ENCODE measurements at places on chromosomes 3 and 15.

GRCh38 chr3:176247191-176247590 lies 950.1 kb downstream of the TBL1XR1 start:
- DNase-seq = no peak

DNA sequence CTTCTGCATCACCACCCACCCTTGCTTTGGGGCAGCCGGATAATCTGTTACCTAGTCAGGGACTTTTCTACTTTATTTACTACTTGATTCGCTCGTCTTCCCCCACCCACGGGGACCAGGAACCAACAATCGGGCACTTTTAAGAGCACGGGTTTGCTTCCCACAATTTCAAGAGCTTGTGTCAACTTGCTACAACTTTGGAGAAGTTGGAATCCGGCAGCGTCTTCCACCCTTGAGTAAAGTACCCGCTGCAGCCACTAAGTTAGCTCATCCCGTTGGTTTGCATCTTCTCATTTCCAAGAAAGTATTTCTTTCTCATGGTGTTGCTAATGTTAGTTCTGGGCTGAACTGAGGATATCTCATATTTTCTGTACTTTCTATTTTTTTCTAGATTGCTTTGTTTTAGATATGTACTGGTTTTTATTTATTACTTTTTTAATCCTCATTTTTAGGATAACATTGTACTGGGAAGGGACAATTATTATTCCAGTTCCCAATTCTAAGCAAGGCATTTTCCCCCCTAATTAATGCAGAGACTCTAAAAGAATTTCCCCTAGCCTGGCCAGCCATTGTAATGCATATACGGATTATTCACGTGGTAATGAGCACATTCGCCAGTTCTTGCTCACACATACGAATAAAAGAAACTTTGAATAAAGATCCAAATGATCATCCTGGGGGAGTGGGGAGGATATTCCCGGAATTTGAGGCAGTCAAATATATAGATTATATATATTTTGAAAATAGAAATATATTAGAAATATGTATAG lies 4.0 kb downstream of the SOX2 start:
- no peak for DNase-seq

DNA sequence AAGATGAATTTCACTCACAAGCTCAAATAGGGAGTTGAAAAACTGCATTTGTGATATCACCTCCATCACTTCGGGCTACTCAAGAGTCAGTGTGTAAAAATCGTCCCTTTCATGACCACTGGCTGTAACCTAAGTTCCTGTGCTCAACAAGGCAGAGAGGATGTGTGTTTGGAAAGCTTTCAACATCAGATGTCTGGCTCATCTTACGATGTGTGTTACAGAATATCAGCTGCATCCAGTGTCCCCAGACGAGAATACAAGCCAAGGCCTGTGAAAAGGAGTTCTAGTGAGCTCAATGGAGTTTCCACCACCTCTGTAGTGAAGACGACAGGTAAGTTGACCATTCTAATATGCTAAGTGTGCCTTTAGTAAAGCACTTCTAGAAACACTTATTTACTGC lies 65.5 kb upstream of the ADAMTSL3 start:
- no peak for DNase-seq

DNA sequence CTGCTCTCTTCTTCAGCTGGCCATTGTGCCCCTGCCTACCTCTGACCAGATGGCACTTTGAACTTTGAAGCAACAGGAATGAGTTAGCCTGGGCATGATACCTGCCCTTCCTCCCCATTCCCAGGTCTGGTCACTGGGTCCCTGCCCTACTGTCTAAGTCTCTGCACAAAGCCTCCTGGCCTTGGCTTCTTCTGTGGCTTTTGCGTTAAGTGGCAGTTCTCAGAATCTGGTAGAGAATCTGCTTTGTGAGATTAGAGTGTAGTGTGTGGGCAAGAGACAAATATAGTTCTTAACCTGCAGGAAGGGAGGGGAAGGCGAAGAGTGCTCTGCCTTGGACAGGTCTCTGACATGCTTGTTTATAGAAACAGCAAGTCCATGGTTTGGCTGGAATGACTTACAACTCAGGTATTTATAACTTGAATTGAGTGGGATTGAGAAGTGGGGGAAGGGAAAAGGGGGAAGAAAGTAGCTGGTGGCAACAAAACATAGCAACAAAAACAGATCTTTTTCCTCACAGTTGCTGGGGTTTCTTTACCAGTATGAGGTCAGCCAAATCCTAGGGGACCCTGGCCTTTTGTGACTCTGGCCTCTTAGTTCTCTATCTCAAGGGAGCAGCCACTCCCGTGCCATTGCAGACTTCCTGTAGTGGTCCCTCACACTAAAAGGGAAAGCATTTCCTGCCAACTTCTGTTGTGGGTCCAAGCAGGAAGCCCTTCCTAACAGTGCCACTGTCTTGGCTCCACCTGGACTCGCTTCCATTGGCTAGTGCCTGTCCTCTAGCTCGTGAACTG lies 16.7 kb downstream of the MAPKBP1 start:
- DNase-seq = no peak

DNA sequence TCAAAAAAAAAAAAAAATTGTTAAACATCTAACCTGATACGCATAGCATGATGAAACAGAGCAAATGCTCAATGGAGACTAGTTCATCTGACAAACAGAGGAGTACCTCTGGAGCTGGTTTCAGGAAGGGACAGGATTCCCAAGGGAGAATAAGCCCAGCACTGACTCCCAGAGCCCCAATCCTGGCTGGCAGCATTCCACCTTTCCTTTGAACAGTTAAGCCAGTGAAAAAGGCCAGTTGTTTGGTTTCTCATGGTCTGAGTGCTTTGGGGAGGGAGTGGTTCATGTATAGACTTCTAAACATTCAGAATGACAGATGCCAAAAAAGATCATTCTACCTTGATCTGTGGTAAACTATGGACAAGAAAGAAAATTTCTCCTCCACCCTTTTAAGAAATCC lies 277.9 kb upstream of the RARB start:
- DNase-seq = no peak

GRCh38 chr15:76344893-76345582 lies 8.5 kb downstream of the ISL2 start:
- DNase-seq = no peak

GRCh38 chr3:20340324-20340928 lies 154.4 kb upstream of the SGO1 start:
- DNase-seq = no peak

DNA sequence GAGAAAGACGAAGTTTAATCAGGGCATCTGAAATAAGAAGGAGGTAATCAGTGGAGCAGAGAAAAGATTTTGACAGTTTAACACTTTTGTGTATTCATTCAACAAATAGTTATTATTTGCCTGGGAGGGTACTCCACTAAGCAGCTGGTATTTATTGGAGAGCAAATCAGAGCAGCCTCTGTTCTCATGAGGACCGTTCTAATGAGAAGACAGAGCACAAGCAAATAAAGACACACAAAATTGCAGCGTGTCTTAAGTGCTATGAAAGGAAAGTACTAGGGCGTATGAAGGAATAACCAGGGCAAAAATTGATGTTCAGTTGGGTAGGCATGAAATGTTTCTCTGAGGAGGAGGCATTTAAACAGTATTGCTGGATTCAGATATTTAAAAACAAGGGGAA lies 302.9 kb upstream of the RARB start:
- DNase-seq = no peak

DNA sequence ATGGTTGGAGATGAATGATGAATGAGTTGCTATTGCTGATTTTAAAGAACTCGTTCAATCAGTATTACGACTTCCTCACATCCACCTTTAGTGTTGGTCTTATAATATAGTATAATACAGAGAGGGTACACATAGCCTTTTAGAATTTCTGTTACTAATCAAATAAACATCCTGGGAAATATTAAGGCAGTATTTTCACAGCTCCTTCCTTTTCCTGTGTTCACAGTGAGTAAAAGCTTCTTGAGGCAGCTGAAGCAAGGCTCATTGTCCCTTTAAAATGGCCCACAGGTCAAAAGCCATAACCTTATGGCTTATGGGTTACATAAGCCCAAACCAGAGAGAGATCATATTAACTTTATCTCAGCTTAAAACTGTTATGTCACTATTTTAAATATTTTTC lies 1.3 kb upstream of the BTLA start:
- DNase-seq = no peak

DNA sequence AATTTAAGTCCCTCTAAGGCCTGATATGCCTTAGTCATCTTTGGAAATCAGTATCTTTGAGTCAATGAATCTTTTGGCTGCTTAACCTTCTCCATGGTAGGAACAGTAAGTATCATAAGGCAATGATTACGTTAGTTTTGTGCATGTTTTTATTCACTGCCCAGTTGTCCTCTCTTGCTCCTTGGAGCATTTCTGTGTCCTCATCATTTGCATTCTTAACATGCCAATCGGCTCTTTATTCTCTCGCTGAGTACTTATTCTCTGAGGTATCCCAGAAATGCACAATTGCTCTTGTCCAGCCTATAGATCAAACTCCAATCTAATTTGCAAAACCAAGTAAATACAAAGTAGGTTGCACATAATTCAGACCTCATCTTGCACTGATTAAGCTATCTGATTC lies 405.0 kb upstream of the IL12A start:
- no peak for DNase-seq

DNA sequence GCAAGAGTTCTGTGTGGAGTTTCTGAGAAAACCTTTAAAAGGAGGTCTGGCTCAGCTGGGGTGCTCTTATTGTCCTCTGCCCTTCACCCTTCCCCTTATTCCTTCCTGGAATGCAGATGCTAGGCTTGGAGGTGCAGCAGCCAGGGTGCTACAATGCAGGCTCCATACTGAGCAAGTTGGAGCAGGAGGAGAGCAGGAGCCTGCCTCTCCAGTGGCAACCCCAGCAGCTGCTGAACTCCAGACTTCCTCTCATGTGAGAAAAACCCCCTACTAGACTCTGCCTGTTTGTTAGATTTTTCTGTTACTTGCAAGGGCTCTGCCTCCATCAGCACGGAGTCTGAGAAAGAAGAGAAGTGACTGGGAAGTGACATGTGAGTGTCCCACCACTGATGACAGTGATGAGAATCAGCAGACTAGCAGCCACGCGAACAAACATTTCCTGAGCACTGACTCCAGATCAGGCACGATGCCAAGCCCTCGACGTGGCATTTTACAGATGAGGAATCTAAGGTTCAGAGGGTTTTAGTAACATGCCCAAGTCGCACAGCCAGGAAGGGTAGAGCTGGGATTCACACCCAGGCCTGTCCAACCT lies 16.1 kb upstream of the RARRES1 start:
- DNase-seq = no peak

- DNase-seq = no peak
These were observed 49.4 kb downstream of the ITGB5 start for GRCh38 chr3:124837730-124838186.

DNA sequence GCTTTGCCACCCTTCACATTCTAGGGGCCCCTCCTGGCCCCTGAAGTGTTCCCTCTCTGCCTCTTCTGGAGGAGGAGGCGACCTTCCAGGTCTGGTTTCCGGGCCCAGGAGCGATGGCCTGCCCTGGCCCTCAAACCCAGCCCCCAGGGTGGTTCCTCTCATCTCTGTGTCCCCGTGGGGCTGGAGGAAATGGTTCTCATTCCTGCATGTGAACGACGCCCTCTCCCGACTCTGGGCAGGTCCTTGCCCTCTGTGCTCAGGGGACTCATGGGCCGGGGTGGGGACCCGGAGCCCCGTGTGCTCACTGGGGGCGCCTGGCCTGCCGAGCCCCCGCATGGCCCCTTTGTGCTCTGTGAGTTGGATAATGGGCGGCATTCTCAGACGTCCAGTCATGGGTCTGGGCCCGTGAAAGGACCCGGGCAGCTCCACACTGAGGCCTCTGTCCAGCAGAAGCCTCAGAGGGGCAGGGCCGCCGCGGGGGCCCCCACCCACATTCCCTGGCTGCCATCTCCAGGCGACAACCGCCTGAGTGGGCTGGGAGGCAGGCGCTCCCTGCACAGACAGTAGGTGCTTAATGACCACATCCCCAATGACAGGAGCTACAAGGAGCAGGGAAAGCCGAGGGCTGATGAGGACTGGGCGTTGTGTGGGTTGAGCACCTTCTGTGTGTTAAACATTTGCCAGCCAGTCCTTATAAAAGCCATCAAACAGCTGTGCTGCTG lies 5.5 kb upstream of the PLXND1 start:
- DNase-seq = no peak

DNA sequence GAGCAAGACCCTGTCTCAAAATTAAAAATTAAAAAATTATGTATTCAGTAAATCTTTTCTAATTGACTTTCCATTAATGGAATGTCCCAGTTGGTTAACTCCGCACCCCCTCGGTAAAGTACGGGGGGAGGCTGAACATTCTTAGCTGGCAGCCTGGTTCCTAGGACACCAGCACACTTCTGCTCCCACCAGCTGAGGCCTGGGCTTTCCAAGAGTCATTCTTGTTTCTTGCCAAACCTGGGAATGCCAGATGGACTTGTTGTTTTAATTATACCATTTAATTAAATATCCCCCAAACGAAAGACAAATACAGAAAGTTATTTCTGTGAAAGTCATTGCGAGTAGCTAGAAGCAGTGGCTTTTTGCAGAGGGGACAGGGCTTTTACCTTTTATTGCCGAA lies 179.4 kb downstream of the VGLL4 start:
- no peak for DNase-seq

DNA sequence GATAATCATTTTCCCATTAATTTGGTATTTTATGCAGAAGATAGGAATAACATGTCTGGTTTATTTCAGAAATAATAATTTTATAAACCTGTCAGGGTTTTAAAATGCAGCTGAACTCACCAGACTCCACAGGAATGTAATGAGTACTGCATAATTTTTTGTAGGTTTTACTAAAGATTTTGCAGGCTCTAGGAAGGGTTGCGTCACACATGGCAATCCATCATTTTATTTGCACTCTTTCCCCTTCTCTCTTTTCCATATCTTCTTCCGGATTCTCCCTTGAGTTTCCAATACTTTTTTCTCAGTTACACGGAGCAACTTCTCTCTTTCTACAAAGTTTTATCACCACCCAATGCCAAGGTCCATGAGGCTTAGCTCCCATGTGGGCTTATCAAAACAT lies 234.7 kb downstream of the NFKBIZ start:
- no peak for DNase-seq

GRCh38 chr3:121619691-121620090 lies 26.5 kb downstream of the FBXO40 start:
- DNase-seq = no peak

- DNase-seq = no peak
These were observed 161.9 kb upstream of the TNIK start for GRCh38 chr3:171622126-171622525.

DNA sequence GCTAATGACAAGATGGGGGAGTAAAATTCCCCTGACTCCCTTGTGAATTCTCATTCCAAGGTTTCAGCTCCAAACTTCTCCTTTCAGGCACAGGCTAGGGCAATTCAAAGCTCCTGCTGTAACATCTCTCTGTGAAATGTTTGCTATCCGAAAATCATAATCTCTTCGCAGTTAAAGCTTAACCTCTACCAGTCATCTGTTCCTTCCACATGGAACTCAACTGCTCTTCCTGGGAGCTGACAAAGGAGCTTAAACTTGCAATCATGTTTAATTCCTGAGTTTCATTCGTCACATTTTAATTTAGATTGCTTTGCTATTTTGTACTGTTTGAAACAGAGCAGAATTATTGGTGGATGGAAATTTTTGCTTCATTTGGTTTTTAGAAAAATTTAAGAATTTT lies 328.6 kb downstream of the AGBL1 start:
- DNase-seq = no peak

DNA sequence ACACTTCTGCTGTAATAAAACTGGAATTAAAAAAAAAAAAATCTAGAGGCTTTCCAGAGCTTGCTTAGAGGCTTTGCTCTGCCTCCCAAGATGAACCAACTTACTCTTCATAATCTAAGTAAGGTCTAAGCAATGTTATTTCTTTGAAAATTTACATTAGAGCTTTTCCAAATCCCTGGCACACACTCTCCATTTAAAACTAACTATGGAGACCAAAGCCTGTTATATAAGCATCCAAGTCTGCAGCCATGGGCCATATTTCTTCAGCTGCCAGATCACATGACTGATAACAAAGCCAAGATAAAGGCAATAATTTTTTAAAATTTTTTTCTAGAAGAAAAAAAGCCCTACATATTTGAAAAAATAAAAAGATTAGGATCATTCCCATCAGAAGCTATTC lies 55.0 kb upstream of the ARHGEF3 start:
- DNase-seq = no peak

All from chondrocyte (in vitro differentiated cells).